ENCODE measurements at places on chromosomes 4 and X.

GRCh38 chrX:17531500-17531899 lies 156.5 kb downstream of the NHS start:
- no peak for DNase-seq

GRCh38 chr4:9999956-10000561 lies 21.2 kb downstream of the SLC2A9 start:
- no peak for DNase-seq

DNA sequence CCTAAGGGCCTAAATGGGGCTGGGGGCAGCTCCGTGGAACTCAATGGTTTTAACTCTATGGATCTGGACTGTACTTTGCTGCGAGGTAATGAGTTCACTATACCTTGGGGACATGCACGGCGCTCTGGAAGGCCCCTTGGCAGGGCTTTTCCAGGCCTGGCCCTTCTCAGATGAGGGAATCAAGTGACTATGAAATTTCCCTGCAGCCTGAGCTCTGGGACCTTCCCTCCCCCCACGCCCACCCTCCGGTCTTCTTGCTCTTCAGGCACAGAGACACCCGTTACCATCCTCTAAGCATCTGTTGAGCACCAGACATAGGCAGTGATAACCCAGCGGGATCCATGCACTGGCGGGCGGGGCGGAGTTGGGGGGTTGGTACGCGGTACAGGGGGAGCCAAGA lies 109.2 kb downstream of the PSAPL1 start:
- no peak for DNase-seq

DNA sequence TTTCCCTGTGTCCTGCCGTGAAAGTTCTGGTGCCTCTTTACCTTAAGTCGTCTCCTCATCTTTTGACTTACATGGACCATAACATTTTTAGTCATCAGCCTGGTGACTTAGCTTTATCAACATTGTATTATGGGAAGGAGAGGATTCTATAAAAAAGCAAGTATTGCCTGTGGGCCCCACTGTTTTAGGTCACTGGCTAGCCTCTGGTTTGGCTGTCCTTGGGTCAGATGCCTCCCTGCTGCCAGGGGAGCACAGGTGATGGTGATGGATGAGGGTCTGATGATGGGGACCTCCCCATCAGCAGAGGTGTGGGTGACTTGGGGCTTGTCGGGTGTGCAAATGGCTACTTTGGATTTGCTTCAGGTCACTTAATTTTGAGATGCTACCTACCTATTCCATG lies 51.8 kb downstream of the FAM193A start:
- no peak for DNase-seq

GRCh38 chr4:108094923-108095482 lies 73.7 kb downstream of the LEF1 start:
- peak; percentile 45 for DNase-seq

- DNase-seq, result no peak
Observed at GRCh38 chr4:10267066-10267465, 150.5 kb upstream of the WDR1 start.

DNA sequence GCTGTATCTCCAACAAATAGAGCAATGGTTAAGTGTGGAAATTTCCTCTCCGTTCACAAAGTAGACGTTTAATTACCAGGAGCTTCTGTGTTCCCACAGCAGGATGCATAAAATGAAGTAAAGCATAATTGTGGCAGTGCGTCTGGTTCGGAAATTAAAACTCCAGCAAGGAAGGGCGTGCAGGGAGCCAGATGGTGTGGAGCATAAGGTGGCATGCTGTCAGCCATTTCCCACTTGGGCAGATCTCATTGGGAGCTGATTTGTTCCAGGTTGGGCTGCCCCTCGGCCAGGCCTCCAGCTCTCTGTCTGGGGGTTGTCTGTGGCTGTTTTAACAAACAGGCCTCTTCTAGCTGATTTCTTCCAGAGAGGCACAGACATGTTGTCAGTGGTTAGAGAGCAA lies 182.1 kb upstream of the CLNK start:
- no peak for DNase-seq

DNA sequence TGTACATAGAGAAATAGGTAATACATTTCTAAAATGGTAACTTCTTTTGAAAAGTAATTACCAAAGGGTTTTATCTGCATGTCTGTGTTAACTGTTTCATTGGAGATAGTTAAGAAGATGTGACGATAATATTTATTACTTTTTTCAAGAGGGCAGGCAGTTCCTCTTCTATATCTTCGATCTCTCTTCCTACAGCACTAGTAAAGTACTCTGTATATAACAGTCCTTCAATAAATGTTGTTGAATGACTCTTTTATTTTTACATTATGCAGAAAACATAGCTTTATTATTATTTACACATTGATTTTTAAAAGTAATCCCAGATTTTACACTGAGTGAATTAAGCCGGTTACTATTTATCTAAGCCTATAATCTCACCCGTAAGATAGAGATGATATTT lies 51.8 kb downstream of the TMPRSS11E start:
- DNase-seq, result no peak

GRCh38 chrX:8988446-8988845 lies 45.5 kb downstream of the FAM9B start:
- DNase-seq, result no peak

- no peak for DNase-seq
Observed at GRCh38 chrX:32937043-32937442, 274.3 kb downstream of the DMD start.

DNA sequence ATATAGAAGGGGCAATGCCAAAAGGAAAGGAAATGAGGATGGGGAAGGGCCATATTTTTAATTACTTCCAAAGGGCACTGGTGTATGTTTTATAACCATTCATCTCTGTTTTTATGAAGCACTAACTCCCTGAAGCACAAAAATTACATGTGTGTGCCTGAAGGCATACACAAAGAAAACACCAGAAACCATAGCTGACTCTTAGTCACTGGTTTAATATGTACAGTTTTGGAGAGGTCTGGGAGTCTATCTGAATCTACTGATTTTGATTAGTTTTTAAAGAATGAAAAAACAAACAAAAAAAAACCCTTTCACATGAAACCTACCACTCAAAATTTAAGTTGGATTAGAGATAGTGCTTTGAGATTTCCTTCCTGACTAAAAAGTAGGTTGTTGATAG lies 438.7 kb downstream of the RPA4 start:
- DNase-seq, result no peak

DNA sequence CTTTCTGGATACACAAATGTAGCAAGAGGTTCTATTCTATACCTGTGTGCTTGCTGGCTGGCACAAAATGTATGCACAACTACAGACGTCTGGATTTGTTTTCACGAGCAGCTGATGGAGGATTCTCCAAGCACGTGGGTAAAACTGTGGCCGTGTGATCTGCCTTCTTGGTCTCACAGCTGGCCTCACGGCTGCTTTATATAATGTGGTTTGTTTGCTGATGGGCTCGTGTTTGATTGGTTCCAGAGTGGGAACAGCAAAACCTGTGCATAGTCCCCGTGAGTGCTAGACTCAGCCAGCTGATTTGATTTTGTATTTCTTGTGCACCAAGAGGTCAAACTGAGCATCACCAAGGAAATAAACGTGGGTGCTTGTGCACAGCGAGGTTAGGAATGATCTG lies 262.6 kb upstream of the RPS6KA3 start:
- DNase-seq, result no peak

DNA sequence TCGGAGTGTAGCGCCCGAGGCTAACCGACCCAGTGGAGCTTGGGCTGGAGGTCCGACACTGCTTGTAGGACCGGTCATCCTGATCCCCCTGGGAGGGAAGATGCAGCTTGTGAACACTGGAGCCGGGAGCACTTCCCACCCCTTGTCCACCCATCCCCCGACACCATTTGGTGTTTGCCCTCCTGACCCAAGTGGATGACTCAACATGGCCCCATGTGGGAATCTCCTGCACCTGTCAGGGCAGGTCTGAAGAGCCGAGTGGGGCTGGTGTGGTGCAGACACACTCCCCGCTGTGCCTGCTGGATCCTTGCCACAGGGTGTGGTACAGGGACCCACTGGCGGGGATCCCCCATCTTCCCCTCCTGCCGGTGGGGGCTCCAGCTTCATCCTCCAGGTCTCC lies 90.0 kb upstream of the AFAP1 start:
- no peak for DNase-seq

DNA sequence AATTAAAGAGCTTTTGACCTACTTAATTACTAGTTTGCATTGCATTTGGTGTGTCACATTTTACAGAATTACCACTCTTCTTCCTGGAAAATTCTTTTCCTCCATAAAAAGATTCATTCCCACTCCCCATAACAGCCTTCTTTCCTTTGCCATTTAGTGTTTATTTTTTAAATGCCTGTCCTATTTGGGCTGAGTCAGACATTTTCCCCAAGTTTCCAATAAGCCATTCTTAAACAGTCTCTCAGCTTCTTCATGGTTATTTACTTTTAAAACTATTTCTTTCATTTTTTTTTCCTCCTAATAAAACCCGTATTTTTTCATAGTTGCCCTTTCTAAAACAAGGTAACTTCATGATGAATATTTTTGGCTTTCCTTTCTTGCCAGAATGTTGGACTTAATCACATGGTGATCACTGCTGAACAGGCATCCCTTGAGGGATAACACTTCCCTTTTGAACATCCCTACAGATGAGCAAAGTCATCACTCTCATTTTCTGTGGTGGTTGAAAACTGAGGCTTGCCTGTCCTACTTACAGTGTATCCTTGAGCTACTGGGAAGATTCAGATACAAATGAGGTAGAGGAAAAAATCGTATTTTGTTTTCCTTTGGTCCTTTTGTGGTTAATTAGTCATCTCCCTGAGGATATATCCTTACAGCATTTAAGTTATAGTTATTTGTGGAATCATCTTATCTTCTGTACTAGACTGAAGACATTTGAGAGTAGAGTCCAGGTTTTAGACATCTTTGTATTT lies 520.5 kb upstream of the NR3C2 start:
- DNase-seq, result no peak

DNA sequence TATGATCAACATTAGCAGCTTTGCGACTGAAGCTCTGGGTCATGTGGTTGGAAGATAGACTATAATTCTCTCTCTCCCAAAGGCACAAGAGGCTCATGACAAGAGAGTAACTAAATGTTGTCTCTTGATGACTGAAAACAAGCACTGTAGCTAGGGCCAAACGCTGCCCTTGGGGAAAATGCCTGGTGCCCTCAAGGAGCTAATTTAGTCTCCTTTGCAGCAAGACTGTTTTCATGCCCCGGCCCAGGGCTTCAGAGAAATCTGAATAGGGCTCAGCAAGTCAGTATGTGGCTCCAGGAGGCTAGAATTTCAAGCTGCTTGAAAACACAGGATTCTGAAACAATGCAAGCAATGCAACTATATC lies 411.9 kb downstream of the GPAT3 start:
- peak; percentile 53 for DNase-seq

Measured in NCI-H2227 treated with DMSO at 0.1 percent for 48 hours (cell line).